Type B pancreatic cell (in vitro differentiated cells): ENCODE measurements at places on chromosomes 1 and 21. TPM values are rescaled to one million over a fixed set of nuclear protein-coding genes. Genes with fewer than 3 reads are reported as not detected.

Gene PLA2G2D
- total RNA-seq: not detected in 2 replicates

DNA sequence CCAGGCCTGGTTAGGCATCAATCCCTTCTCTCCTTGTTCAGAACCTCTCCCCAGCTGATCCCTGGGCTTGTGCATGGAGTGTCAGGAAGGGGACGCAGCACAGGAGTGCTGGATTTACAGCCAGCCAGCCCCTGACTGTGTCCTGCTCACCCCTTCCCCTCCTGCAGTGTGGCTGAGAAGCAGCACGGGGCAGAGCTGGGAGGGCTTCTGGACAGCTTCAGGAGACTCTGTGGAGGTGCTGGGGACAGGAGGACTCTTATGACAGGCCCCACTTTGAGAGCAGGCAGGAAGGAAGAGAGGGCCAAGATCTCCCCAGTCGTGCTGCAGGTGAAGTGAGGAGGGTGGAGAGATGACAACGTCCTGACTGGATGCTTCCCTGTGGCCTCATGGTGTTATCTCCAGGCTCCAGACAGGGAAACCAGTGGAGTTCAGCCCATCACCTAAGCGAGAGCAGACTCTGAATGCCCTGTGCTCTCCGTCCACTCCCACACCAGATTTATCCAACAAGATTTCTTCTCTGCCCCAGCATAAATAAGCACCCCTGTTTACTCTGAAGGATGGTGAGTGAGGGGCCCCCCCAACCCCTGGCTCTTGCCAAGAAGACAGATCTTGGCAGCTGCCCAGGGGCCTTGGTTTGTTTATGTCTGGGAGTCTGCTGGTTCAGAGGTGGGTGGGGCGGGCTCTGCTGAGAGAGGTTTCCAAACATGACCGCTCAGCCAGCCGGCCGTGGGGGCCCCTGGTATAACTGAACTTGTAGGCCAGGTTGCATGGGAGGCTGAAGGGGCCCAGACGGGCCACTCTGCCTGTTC is 21.3 kb downstream of the TMCC2 start:
- no peaks in the 10 kb centered on the region for H3K27me3 ChIP-seq
- no peak overlapping the region for H3K4me3 ChIP-seq
- no peaks in the 10 kb centered on the region for H3K36me3 ChIP-seq
- peaks cover 24% of the 10 kb centered on the region for H3K4me1 ChIP-seq
- DNase-seq: peak; percentile 75

Gene KRTAP21-2
- total RNA-seq: not detected in 2 replicates

GRCh38 chr1:110635434-110635833 is 29.3 kb upstream of the KCNA2 start:
- H3K36me3 ChIP-seq: no peaks in the 10 kb centered on the region
- H3K27ac ChIP-seq: no peak overlapping the region
- DNase-seq: no peak
- H3K4me3 ChIP-seq: no peak overlapping the region
- peaks cover 38% of the 10 kb centered on the region for H3K27me3 ChIP-seq
- H3K4me1 ChIP-seq: no peaks in the 10 kb centered on the region

Gene PDE4DIP
- total RNA-seq: 42.8 and 52.2 TPM in 2 replicates

- H3K36me3 ChIP-seq: no peaks in the 10 kb centered on the region
- no peak for DNase-seq
- H3K4me1 ChIP-seq: no peaks in the 10 kb centered on the region
- H3K27me3 ChIP-seq: no peaks in the 10 kb centered on the region
- no peak overlapping the region for H3K27ac ChIP-seq
These were observed 14.2 kb upstream of the CITED4 start for GRCh38 chr1:40876436-40876761.

Gene PAX7
- total RNA-seq: 0.12 and 2.9 TPM in 2 replicates

DNA sequence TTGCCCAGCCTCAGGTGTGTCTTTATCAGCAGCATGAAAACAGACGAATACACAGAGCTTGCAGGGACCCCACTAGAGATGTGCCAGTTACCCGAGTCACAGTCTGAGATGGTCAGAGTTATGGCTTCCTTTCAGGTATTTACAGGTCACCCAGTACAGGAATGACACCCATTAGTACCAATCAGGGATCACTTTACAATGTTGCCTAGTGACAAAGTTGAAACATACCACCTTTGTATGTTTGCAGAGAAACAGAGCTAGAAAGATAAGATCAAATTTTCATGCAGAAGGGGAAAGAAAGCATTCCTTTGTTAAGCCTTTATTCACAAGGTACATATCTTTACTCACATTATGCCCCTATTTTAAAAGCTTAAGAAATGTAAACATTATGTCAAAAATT is 137.6 kb downstream of the RGS7 start:
- H3K4me3 ChIP-seq: no peak overlapping the region
- H3K27me3 ChIP-seq: no peaks in the 10 kb centered on the region
- no peaks in the 10 kb centered on the region for H3K36me3 ChIP-seq
- no peak overlapping the region for H3K27ac ChIP-seq

Gene FOXO6
- total RNA-seq: 9.9 and 21.1 TPM in 2 replicates

Gene CFAP74
- 0.76 and 1.5 TPM in 2 replicates for total RNA-seq

Gene MIXL1
- total RNA-seq: 0.14 and 0.63 TPM in 2 replicates

DNA sequence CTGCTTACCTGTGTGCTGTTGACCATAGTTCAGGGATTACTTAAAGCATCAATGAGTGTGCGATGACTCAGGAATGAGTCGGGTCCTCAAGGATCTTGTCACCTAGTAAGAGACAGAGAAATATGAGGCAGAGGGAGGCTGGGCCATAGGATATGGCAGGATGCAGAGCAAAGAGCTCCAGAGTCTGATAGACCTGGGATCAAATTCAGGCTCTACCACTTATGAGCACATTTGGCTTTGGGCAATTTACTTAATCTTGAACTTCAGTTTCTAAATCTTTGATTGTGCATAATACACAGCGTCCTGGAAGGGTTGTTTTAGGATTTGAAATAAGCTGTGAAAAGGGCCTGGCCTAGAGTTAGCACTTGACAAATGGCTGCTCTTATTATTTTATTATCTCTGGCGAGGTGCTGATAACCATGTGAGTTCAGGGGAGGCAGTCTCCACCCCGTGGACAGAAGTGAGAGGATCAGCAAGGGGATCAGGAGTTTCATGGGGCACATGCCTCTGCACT is 94.5 kb downstream of the ROR1 start:
- H3K27ac ChIP-seq: no peak overlapping the region
- DNase-seq: no peak
- H3K36me3 ChIP-seq: peaks cover 4% of the 10 kb centered on the region
- no peaks in the 10 kb centered on the region for H3K27me3 ChIP-seq

GRCh38 chr1:221344693-221345092 is 397.2 kb downstream of the DUSP10 start:
- H3K27me3 ChIP-seq: no peaks in the 10 kb centered on the region
- no peaks in the 10 kb centered on the region for H3K36me3 ChIP-seq
- no peak overlapping the region for H3K27ac ChIP-seq
- no peak overlapping the region for H3K4me3 ChIP-seq

Gene CELF3
- 17.9 and 19.0 TPM in 2 replicates for total RNA-seq

DNA sequence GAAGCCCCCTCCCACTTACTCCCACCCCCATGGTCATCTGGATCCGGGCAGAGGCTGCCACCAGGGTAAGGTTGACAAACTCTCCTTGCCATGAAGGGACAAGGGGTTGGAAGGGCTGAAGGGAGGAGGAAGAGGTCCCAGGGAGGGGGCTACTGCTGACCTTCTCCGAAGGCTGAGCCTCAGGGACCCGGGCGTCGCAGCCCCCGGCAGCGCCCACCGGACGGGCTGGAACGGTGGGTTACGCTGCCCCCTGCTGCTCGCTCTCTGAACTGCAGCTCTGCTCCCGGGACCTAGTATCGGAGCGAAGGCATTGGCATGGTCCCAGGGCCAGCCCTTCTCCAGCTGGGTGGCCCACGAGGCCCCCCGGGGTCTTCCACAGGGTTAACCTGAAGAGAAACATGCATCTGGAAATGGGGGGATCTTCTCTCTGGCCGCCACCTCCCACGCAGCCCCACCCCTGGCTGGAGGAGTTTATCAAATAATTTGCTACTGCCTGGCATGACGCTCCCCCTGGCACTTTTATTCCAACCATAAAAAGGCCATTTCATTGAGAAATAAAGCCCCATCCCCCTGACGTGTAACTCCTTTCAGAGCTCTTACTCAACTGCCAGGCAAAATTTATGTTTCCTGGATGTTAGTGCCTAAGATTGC is 70.4 kb upstream of the TARDBP start:
- no peak overlapping the region for H3K27ac ChIP-seq
- peak; percentile 84 for DNase-seq
- H3K27me3 ChIP-seq: peaks cover 16% of the 10 kb centered on the region

Gene STUM
- total RNA-seq: 2.2 and 2.8 TPM in 2 replicates

GRCh38 chr1:202812176-202813026 is 1.6 kb downstream of the PCAT6 start:
- H3K27me3 ChIP-seq: peaks cover 5% of the 10 kb centered on the region
- peaks cover 34% of the 10 kb centered on the region for H3K4me1 ChIP-seq
- peak overlapping the region; percentile 93 for H3K4me3 ChIP-seq
- H3K36me3 ChIP-seq: no peaks in the 10 kb centered on the region
- no peak for DNase-seq

DNA sequence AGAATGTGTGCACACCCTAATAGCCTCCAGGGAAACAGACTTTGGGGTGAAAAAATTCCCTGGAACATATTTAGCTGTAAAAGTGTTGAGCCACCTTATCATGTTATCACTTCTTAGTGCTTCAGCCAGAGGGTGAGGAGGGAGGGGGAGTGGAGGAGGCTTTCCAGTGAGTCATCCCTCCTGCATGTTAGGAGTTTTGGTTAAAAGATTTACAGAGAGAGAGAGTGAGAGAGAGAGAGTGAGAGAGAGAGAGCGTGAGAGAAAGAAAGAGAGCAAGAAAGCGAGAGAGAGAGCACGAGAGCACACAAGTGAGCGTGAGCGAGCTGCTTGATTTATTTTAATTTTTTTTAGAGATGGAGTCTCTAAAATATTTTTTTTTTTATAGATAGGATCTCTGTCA is 13.5 kb upstream of the CACNA1E start:
- H3K27ac ChIP-seq: peak overlapping the region; percentile 34
- DNase-seq: no peak
- H3K4me3 ChIP-seq: peak overlapping the region; percentile 24
- no peaks in the 10 kb centered on the region for H3K4me1 ChIP-seq

GRCh38 chr1:78884685-78885452 is 121.7 kb downstream of the ADGRL4 start:
- H3K27me3 ChIP-seq: no peaks in the 10 kb centered on the region
- H3K4me1 ChIP-seq: peaks cover 20% of the 10 kb centered on the region
- DNase-seq: no peak
- peak overlapping the region; percentile 15 for H3K4me3 ChIP-seq
- no peaks in the 10 kb centered on the region for H3K36me3 ChIP-seq

Gene PSEN2
- total RNA-seq: 10.5 and 22.6 TPM in 2 replicates

DNA sequence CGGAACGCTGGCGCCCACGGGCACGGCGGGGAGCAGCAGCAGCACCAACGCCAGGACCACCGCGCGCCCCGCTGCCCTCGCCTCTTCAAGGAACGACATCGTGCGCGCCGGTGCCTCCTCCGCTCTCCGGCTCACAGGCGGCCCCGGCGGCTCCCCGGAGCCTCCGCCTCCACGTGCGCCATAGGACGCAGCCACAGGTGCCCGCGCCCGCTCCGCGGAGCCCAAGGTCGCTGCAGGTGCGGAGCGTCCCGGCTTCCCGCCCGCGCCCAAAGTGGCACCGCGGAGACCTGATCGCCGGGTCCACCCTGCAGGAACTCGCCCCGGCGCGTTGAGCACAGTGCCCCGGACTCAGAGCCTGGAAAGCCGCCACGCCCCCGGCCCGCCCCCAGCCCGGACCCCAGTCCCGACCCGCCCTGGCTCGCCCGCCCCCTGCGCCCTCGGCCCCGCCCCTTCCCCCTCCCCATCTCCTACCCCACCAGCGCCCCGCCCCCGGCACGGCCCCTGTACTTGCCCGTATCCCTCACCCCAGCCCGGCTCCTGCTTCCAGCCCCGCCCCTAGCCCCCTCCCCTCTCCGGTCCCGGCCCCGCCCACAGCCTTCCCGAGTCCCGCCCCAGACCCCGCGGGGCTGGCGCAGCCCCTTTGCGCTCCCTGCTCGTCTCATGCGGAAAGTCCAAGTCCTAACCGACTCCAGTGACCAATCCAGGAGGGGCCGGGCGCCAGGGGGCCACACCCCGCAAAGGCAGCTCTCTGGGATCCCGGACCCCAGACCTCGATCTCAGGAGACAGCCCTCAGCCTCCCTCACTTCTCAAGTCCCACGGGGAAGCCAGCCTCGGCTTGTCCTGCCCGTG is at the start of gene MEGF6:
Gene MEGF6 (minus strand): TSS at position 339 of the 850 bp plus-strand sequence. CDS start 240 bp downstream, at position 99.
- H3K27me3 ChIP-seq: peaks cover 10% of the 10 kb centered on the region
- peaks cover 32% of the 10 kb centered on the region for H3K4me1 ChIP-seq
- DNase-seq: peak; percentile 95
- H3K4me3 ChIP-seq: peak within 1 kb of the TSS; percentile 92
- peak within 1 kb of the TSS; percentile 74 for H3K27ac ChIP-seq

DNA sequence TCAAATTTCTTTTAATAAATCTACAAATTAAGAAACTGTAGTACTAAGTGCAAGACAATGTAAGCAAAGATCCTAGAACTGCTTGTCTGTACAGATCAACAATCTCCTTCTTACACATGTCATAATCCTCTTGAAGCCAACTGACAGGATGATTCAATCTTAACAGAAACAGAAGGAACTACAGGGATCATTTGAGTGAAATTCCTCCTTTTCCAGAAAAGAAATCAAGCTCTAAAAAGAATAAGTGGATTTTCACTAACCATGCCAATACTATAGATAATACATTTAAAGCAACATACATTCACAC is 53.2 kb downstream of the RAB3GAP2 start:
- peaks cover 4% of the 10 kb centered on the region for H3K4me1 ChIP-seq
- H3K4me3 ChIP-seq: no peak overlapping the region
- H3K36me3 ChIP-seq: no peaks in the 10 kb centered on the region
